RCC 7860 (cell line): ENCODE measurements at places on chromosomes 1 and 21.

GRCh38 chr1:157137046-157137407 is 1.2 kb downstream of the ETV3 start:
- no peak for DNase-seq

DNA sequence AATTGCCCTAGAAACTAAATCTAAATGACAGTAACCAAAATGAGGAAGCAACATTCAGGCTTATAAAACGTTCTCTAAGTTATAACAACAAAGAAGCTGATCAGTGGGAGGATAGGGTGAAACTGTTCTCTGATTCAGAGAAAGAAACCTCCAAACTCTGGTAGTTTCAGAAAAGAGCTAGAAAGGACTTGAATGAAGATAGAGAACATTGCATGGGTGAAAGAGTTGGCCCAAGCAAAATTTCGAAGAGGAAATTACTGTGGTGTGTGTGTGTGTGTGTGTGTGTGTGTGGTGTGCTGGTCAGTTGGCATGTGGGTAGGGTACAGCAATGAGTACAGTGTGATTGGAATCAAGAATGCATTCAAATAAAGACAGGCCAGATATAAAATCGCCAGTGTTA is 16.5 kb upstream of the SPAG17 start:
- DNase-seq = no peak

GRCh38 chr1:52264530-52265115 is 101.4 kb downstream of the CC2D1B start:
- no peak for DNase-seq

DNA sequence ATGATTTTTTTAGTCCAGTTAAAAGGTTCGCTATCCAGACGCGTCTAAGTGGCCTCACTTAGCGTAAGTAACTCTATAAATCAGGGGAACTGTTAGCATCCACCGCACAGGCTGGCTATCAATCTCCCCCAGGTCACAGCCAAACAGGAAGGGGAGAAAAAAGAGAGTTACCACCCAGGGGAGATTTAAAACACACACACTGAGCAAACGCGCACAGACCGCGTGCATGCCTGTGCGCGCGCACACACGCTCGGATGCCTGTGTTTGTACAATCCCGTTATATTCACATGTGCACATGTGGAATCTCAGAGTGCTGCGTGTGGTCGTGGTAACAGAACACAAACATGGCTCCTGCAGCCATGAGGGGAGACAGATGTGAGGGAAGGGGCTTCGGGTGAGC is 125.4 kb downstream of the CASZ1 start:
- no peak for DNase-seq

- DNase-seq = no peak
Measured at GRCh38 chr1:167484726-167485502, 33.4 kb downstream of the CD247 start.

GRCh38 chr1:103582464-103582863 is 11.1 kb downstream of the AMY2B start:
- no peak for DNase-seq

DNA sequence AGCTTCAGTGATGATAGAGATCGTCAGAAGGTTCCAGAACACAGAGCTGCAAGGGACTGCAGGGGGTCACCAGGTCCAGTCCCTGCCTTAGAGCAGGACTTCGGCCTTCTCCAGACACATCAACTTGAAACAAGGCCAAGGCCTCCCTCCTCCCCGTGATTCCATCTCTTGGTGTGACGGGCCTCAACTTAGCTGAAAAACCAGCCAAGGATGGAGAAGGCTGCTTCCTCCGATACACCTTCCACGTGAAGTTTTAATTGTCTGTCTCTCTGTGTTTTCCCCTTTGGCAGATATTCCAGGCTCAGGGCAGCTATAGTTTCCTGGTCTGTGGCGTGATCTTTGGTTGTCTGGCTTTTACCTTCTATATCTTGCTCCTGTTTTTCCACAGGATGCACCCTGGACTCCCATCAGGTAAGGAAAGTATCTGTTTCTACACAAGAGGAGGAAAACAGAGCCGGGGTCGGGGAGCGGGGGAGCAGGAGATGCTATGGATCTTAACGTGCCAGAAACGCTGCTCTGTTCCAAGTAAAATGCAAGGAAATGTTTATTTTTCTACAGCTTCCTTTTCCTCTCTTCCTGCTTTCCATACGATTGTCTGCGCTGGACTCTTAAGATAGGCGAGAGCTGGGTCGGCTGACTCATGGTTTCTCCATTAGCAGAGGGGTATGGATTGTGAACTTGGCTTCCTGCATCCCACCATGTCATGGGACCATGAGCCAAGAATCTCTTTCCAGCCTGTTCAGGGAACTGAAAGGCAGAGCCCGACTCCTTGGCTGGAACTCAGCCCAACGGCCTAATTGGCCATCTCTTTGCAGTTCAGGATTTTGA is 32.8 kb downstream of the ELK4 start:
- no peak for DNase-seq

DNA sequence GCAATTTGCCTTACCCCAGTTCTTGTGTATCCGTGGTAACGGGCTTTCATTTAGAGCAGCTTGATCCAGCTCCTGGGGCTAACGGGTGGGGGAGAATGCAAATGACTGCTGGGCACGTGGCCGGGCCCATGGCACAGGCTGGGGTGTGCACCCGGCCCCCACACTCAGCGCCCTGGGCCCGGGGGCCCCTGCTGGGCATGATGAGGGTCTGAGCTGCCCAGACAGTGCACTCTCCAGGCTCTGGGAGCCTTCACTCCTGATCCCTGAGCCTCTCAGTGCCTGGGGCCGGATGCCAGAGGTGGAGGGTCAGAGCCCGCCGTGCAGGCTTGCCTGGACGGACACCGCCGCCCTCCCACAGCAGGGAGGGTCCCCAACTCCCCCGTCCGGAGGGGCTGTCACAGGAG is 20.1 kb upstream of the PEX10 start:
- no peak for DNase-seq

DNA sequence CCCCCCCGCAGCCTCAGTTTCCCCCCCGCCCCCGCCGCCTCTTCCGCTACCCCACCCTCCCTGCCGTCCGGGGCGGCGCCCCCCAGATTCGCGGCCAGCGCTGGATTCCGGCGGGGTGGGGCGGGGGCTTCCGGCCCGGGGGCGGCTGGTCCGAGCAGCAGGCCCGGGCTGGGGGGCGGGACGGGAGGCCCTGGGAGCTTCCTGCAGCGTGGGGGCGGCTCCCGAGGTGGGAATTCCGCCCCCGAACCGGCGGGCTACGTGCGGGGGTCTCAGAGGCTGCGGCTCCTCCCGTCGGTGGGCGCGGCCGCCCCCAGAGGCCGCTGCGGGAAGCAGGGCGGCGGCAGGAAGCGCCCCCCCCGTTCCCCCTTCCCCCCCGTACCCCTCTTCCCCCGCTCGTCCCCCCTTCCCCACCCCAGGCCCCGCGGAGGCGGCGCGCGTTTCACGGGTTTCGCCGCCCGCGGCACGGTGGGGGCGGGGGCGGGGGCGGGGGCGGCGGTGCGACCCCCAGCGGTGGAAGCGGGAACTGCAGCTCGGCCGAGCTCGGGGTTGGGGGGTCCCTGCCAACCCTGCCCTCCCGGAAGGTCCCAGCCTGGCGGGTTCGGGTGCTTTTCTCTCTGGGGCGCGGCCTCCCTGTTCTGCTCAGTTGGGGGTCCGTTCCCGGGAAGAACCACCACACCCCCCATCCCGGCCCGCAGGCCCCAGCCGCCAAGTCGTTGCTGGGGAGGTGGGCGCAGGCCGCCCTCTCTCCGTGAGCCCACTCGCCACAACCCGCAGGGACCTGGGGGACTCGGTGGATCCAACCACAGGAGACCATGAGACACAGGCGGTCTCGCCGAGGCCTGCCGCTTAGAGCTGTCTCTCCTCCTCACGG is 76.3 kb downstream of the MORN1 start:
- no peak for DNase-seq

DNA sequence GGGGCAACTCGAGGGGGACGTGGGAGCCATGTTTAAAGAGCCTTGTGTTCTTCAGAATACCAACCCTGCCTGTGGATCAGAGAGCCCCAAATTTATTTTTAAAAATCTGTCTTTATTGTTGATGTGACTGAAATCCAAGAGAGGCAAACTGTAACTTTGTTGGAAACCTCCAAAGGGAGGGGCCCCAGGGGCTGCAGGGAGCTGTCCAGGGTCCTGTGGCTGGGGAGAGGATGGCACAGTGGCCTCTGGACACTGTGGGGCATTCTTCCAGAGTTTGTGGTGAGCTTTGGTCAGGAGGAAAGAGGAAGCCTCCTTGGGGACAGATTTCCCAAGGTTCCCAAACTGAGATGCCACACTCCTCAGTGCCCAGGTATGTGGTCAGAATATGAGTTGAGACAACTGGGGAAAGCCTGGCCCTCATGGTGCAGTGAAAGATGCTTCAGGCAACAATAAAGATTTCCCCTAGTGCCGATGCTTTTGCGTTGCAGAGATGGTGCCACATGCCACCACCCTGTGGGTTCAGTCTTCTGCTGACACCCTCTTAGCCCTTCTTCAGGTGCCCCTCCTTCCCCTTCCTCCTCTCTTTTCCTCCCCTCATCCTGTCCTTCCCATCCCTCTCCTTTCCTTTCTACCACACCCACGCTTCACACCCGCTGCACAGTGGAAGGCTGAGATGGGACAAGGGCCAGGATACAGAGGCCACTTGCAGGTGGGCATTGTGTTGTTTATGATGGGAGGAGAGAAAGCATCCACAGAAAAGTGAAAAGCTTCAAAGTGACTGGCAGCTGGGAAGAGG is 122.1 kb downstream of the UCK2 start:
- DNase-seq = no peak

- no peak for DNase-seq
Measured at GRCh38 chr1:213457186-213457585, 406.1 kb downstream of the RPS6KC1 start.

GRCh38 chr21:33403786-33404585 is 773 bp downstream of the IFNGR2 start:
- DNase-seq = peak; percentile 24

GRCh38 chr1:239084459-239085080 is 301.8 kb upstream of the CHRM3 start:
- DNase-seq = no peak

DNA sequence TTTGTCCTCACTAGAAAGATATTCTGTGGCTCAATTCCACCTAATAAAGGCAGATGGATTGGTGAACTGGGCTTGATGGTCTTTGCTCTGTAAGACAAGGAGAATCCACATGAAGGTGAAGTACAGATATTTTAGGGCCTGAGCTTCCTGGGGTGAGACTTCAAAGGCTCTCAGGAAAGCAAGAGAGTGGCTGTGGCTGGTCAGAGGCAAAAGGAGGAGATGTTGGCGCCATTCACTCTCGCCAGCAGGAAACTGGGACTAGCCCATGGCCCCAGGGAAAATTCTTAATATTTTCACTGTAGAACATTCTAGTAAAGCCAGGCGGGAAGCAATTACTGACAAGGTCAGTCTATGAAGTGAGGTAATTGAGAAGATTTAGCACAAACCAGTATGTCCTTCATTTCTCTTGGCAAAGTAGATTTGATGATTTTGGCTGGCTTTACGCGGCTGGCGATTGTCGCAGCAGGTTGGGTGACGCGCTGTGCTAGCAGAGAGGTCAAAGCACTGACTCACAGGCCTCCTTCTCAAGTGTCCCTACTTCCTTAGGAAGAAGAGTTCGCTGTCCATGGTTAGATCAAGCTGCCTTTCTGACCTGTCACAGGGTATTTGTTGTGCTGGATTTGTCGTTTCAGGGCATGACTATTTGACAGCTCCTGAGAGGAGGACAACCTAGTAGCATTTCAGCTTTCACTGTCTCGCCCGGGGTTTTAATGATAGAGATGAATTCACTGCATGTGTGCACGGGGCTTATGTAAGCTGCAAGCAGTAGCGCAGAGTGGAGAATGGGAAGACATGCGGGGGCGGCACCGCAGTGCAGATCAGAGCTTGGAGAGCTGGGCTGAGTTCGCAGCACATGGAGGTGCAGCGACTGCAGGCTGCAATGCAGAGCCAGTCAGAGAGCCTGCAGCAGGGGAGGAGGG is 32.7 kb downstream of the XCL1 start:
- peak; percentile 6 for DNase-seq

DNA sequence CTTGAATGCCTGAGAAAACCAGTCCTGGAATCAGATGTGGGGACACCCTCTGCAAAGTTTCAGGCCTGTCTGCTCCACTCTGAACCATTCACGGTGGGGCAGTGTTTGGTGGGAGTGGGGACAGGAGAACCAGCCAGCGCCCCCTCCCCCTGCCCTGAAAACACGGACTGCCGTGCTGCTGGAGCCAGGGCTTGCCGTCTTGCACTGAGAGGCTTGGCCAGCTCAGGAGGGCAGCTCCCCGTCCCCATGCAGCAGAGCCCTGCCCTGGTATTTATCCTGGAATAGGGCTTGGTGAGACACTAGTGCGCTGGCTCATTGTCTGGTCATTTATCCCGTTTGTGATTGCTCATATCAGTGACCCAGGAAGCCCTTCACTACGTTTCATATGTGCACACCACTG is 3.9 kb downstream of the S100B start:
- no peak for DNase-seq

DNA sequence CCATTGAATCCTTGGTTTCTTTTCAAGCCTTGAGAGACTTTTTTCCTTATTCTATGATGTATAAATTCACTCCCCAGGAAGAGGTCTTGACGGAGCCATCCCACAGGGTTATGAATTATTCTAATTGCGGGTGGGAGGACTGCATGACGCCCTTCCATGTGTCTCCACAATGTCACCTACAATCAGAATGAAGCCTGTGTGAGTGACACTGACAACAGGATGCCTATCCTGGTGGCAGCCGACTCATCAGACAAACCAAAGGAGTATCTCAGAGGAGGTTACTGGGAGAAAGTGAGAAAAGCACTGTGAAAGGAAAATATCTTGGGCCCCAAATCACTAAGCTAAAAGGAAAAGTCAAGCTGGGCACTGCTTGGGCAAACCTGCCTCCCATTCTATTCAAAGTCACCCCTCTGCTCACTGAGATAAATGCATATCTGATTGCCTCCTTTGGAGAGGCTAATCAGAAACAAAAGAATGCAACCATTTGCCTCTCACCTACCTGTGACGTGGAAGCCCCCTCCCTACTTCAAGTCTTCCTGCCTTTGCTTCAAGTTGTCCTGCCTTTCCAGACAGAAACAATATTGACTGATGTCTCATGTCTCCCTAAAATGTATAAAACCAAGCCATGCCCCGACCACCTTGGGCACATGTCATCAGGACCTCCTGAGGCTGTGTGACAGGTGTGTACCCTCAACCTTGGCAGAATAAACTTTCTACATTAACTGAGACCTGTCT is 98.4 kb downstream of the SMYD2 start:
- DNase-seq = no peak

- DNase-seq = no peak
Measured at GRCh38 chr1:78620666-78621065, 418 bp downstream of the IFI44L start.

DNA sequence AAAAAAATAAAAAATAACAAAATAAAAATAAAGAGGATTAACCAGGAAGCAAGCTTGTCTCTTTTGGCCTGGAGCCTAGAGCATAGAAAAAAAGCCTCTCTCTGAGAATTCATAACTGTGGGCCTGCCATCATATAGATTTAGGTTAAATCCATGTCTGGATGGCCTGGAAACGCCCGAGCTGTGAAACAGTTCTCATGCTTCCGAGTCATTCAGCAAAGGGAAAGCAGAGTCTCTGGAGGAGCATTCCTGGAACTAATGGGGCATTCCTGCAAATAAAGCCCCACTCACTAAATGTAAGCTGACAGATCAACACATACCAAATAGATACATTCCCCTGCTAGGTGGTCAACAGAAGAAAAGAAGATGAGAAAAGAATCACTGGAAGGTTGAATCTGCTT is 75.8 kb upstream of the GNG4 start:
- no peak for DNase-seq
